ENCODE measurements at places on chromosomes 12 and 14.
A peak's percentile ranks its signal among the peaks of the same experiment; 100 is the strongest.

GRCh38 chr14:98958632-98959031 is 313.4 kb downstream of the BCL11B start:
- no peak for DNase-seq

DNA sequence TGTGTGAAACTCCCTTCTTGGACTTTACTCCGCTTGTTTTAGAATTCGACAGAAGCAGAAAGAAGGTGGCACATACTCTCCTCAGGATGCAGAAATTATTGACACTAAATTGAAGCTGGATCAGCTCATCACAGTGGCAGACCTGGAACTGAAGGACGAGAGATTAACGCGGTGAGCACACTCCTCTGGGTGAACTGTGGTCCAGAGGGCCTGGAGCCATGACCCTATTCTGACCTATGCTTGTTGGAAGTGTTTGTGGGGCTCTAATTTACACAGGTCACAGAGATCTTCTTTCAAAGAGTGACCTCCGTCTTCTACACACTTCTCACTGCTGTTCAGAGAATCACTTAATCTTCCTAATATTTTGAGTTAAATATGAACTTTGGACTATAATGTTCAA is 72.5 kb upstream of the MYF6 start:
- DNase-seq: no peak

DNA sequence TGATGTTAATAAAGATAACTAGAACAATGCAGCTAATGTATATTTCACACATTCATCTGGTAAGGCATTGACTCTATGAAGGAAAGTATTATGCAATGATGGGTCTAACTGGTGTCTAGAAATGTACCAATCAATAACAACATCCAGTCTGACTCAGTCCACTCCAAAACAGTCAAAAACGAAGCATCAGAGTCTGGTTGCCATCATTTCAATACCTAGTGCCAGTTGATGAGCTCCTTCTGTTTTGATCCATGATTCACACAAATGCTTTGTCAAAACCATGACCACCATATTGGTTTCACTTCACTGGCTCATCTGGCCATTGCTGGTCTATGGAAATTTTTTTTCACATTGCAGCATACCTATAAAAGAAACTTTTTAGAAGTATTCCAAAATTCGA is 747.2 kb upstream of the TMEM132C start:
- no peak for DNase-seq

DNA sequence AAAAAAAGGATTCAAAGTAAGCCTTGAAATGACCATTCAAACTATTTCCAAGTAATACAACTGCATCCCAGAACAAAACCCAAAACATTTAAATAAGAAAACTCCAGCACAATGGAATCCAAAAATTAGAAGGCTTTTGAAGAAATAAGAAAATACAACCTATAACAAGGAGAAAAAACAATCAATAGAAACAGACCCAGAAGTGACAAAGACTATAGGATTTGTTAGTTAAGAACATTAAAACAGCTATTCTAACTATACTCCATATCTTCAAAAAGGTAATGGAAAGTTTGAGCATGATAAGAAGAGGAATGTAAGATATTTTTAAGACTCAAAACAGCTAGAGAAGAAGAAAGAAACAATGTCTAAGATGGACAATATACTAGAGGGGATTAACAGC is 39.3 kb upstream of the SRP54 start:
- DNase-seq: no peak

GRCh38 chr14:60482743-60483142 is 3.1 kb downstream of the C14orf39 start:
- no peak for DNase-seq

GRCh38 chr12:56134897-56135296 is 6.8 kb downstream of the ESYT1 start:
- DNase-seq: no peak

- no peak for DNase-seq
These were observed 45.9 kb upstream of the BDKRB2 start for GRCh38 chr14:96158735-96159134.

DNA sequence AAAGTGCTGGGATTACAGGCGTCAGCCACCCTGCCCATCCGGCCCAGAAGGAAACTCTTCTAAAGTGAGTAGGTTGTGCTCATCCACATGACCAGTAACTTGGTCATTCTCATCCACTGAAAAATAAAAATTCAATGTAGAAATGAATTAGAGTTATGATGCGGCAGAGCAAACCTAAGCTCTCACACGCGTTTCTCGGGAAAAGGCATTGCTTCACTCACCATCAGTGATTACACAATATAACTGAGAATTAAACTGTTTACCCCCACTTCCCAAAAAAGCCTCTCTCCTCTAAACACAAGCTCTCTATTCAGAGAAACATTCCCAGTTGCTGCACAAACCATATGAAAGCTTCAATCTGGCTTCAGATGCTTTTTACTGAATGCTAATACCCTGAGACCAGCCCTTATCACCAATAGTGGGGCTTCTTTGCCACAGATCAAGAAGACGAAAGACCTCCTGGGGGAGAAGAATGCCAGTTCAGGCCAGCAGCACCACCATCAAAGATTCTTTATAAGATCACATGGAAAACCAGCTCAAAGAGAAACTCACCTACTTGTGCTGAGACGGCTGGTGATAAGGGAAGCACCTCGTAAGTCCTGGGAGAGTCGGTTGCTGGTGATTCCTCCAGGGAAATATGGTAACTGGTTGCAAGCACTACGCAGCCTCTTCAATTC is 121.5 kb upstream of the SFSWAP start:
- no peak for DNase-seq

- DNase-seq: no peak
These were observed 14.1 kb upstream of the EVL start for GRCh38 chr14:100051103-100051502.

GRCh38 chr14:24252289-24253124 is 10.1 kb upstream of the TINF2 start:
- DNase-seq: no peak

GRCh38 chr12:67710582-67710981 is 62.0 kb downstream of the DYRK2 start:
- DNase-seq: no peak

DNA sequence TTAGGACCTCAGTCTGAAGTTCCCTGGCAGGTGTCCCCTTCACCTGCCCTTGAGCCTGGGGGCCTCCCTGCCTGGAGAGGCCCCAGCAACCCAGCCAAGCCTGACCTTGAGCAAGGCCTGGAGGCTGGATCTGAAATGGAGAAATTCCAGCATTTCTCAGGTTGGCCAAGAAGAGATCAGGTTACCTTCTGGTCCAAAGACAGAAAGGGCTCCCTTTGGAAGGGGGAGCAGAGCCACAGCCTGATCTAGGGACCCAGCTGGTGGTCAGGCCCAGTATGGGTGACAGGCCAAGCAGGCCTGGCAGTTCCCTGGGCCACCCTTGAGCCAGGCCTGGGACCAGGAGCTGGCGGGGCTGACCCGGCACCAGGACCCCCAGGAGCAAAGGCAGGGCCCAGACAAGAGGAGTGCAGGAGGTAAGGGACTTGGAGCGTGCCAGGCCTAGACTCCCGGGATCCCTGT is 82.8 kb downstream of the TNFAIP2 start:
- DNase-seq: no peak

DNA sequence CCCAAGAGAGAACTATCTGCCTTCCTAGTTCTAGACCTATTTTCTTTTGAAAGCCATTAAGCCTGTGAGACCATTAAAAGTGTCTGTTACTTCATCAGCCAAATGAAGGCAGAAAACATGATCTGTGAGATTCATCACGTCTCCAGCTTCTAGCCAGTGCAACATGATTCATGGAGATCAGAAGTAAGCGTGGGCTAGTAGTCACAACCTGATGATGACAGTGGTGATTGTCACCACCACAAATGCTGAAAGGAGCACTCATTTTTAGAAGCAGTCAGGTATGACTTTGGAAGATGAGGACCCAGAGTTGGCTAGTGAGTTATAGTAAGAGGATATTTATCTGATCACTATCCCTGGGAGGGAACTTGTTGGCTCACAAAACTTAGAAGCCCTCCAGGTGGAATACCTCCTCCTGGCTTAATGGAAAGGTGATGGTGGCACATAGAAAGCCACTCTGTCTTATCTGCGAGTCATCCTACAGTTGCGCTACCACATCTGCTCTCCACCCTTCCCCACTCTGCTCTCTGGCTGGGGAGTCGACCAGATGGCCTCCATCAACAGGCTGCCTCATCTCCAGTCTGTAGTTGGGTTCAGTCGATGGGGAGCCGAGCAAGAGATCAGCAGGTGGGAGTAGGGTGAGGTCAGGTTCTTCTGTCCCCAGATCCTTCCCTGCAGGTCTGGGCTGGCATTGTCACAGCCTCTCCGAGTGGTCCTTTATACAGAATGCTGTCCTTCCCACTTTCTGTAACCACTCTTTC is 317.6 kb upstream of the FKBP4 start:
- DNase-seq: no peak

- no peak for DNase-seq
These were observed 57.0 kb upstream of the FBRSL1 start for GRCh38 chr12:132432721-132433577.

GRCh38 chr12:23631786-23632377 is 317.6 kb downstream of the SOX5 start:
- no peak for DNase-seq

DNA sequence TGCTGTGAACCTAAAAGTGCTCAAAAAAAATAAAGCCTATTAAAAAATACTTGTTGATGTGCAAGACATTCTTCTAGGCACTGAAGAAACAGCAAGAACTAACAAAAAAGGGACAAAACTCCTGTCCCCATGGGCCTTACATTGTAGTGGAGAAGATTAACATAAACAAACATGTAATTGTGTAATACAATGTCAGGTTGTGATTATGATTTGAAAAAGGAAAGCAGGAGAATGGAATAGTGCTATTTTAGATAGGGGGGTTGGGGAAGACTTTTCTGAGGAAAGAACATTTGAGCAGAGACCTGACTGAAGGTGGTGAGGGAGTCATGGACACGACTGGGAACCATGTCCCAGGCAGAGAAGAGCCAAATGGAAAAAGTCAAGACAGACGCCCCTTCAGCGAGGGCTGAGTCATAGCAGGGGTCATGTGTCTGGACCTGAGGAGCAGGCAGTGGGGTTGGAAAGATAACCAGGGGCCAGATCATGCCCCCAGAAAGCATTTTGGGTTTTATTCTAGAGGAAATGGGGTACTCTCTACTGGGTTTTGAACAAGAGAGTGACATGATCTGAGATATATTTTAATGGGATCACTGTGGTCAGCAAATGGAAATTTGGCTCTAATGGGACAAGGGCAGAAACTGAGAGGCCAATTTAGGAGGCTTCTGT is 19.4 kb upstream of the IFNG start:
- no peak for DNase-seq

- DNase-seq: no peak
These were observed 53.7 kb downstream of the FBXL14 start for GRCh38 chr12:1540690-1541089.

GRCh38 chr14:65267856-65268255 is 144.7 kb upstream of the FUT8 start:
- peak; percentile 83 for DNase-seq

DNA sequence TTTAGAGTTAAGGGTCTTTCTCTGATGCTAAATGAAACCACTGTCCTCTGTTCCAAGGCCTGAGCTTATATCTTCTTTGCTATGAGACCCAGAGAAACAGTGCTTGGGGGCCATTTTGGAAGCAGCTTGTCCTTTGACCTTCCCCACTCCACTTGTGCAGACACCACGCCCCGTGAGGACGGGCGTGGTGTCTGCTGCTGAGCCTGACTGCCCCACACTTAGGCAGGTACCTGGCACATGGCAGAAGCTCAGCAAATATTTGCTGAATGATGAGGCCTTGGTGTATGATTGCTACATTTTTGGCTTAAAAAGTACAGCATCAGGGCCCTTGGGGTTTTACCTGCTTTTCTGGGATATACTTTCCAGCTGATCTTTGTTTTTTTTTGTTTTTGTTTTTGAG is 69.9 kb downstream of the RASSF3 start:
- DNase-seq: no peak

GRCh38 chr14:47226877-47227520 is 448.4 kb downstream of the MDGA2 start:
- DNase-seq: peak; percentile 4

GRCh38 chr14:106840258-106840657 is 1313.9 kb downstream of the TMEM121 start:
- peak; percentile 4 for DNase-seq

DNA sequence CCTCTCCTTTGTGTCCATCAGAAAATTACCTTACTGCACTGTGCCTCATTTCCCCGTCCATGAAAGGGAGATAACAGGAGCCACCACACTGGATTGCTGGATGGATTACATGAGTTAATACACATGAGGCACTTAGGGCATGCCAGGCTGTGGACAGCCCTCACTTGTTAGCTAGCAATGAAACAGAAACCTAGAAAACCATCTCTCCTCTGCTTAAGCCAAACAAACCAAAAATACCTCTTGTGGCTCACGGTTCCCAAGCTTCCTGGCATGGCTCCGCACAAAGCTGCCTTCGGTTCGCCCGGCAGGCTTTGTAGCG is 660 bp upstream of the HCFC2 start:
- DNase-seq: peak; percentile 28

DNA sequence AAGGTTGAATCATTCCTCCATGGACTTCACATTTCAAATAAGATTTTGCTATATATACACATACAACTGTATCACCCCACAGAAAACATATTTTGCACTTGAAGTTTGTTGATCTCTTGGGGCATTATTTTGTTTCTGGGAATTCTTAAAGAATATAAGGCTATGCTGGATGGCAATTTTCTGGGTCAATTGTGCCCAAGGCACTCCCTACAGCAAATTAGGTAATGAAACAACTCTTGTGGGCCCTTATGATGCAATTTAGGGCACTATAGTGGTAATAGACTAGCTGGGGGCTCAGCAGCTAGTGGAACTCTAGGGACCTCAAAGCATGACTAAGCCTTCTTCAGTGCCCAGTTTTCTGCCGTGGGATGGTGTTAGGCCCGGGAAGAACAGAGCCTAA is 444.4 kb downstream of the NRXN3 start:
- DNase-seq: no peak

DNA sequence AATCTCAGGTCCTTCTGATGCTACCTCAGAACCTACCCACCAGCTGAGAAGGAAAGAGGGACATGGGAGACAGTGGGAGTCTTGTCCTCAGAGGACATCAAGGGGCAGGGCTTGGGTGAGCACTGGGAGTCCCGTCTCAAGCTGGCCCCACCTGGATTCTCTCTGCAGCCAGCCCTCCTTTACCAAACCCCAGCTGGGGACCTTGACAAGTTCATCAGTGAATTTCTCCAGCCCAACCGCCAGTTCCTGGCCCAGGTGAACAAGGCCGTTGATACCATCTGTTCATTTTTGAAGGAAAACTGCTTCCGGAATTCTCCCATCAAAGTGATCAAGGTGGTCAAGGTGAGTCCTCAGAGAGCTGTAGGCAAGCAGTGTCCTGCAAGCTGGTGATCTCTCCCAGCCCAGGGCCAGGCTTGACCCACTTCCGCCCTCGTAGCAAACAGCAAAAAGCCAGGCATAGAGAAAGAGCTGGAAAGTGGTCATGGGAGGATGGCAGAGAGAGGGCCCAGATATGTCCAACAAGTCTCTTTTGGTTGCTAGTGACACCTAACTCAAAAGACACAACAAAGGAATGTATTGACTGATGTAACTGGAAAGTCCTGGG is 14.2 kb upstream of the OAS2 start:
- DNase-seq: no peak

- DNase-seq: no peak
These were observed 101.7 kb upstream of the ATF7IP start for GRCh38 chr12:14263742-14264141.

Measured in hematopoietic multipotent progenitor cell treated with erythropoietin and hydrocortisone succinate and interleukin-3 and kit ligand, for 8 days (in vitro differentiated cells).